Bronchial epithelial cell (primary cell): ENCODE measurements at places on chromosomes 16 and 17.

DNA sequence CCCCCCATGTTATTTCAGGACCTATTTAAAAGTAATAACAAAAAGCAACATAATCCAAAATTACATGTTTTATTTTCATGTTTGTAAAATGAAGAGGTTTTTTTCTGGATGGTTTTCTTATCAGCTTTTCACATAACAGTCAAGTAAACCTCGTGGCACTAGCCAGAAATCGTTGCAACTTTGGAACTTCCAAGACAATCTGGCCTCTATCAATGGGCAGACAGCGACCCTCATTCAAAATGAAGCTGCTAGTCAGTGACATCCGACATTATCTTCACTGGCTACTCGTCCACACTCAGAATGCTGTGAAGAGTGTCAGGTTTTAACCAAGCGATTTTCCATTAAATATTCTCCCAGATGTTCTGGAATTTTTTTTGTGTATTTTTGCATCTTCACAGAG is 22.7 kb downstream of the ZNF652 start:
- no peak for DNase-seq

DNA sequence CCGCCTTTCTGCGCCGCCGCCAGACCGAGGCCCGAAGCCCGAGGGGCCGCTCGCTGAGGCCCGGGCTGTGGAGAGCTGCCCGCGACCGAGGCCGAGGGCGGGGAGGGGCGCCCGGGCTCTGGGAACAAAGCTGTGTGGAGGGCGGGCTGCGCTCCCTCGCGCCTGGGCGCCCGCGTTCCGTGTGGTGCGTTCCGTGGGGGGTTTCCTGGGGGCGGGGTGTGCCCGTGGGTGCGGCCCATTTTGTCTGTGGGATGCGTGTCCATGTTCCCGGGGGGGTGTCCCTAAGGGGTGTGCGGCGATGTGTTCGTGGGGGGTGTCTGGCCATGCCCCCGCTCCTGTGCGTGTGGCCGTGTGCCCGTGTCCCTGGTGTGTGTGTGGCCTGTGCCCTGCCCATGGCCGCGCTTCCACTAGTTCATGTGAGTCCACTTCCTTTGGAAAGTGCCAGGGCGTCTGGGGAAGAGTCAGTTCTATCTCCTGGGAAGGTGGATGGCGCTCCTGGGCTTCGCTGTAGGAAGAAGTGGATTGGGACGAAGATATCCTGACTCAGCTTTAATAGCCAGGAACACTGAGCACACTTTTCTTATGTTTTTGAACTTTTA is 520 bp downstream of the JPT2 start:
- DNase-seq, result peak; percentile 45

DNA sequence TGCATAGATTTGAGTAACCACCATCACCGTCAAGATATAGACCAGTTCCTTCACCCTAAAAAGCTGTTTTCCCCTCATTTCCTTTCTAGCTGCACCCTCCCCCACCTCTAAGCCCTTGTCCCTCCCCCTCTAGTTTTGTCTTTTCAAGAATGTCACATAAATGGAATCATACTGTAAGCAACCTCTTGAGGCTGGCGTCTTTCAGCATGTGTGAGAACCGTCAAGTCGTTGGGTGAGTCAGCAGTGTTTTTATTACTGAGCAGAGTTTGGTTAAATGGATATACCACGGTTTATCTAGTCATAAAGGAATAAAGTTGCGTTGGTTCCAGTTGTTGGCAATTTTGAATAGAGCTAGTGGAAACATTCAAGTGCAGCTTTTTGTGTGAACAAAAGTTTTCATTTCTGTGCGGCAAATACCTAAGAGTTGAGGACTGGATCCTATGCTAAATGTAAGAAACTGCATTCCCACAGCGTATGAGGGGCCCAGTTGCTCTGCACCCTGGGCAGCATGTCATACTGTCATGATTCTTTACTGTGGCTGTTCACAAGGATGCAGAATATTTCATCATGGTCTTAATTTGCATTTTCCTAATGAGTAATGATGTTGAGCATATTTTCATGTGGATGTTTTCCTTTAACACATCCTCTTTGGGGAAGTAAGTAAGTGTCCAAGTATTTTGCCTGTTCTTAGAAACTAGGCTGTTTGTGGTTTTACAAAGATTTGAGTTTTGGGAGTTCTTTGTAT is 264.3 kb downstream of the CPPED1 start:
- DNase-seq, result peak; percentile 30

DNA sequence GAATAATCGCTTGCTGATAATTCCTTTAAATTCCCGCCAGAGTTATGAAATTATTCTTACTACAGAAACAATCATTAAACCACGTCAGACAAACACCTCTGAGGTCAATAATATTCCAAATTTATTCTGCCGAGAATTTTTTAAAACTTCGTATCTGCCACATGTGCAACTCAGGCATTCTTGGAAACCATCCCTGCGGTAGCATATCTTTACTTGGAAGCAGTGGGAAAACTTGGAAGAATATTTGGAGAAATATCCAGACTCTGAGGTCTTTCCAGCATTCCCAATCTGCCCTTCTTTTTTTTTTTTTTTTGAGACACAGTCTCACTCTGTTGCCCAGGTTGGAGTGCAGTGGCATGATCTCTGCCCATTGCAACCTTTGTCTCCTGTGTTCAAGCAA is 2.0 kb upstream of the CCL11 start:
- no peak for DNase-seq

DNA sequence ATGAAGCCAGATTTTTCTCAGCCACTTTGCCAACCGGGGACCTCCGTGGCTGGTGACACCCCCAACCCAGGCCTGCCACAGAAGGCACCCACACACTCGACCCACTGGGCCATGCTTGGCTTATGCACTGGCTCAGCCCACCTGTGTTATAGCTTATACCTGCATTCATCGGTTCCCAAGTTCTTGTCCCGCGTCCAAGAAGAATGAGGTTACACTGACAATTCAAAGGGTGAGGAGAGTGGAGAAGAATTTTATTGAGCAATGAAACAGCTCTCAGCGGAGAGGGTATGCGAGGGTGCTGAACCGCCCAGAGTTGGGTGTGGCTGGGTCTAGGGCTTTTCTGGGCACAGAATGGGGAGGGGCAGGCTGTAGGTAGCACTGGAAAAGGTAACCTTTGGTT is 22.2 kb upstream of the CDH15 start:
- DNase-seq, result no peak

DNA sequence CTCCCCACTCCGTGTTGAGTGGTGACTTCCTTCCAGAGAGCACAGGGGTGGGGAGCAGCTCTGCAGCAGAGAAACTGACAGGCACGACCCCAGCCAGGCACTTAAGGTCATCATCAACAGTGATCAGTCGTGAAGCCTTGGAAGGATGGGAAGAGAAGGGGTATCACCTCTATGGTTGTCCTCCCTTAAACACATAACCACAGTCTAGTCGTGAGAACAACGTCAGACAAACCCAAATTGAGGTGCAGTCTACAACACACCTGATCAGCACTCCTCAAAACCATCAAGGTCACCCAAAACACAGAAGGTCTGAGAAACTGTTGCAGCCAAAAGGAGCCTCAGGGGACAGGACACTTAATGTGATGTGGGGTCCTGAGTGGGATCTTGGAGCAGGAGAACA is 68.3 kb downstream of the MPRIP start:
- DNase-seq, result no peak

- DNase-seq, result no peak
Observed at GRCh38 chr17:77323413-77324171, 182.8 kb downstream of the SEC14L1 start.

DNA sequence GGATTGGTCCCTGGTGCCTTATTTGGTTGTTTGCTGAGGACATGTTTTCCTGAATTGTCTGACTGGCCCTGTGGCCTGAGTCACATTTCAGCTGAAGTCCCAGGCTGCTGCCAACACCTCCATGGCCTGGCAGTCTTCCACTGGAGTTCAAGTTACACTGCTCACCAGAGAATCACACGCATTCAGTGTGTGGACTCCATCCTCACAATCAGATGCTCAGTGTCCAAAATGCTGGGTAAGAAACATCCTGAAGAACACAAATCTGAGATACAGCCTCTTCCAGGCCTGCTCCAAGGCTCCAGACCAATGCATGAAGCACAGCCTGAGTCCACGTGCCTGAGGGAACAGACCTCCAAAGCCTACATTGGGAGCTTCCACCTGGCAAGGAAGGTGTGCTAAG is 19.2 kb downstream of the CD300LB start:
- no peak for DNase-seq

- DNase-seq, result no peak
Observed at GRCh38 chr16:13829697-13830299, 90.2 kb upstream of the ERCC4 start.

DNA sequence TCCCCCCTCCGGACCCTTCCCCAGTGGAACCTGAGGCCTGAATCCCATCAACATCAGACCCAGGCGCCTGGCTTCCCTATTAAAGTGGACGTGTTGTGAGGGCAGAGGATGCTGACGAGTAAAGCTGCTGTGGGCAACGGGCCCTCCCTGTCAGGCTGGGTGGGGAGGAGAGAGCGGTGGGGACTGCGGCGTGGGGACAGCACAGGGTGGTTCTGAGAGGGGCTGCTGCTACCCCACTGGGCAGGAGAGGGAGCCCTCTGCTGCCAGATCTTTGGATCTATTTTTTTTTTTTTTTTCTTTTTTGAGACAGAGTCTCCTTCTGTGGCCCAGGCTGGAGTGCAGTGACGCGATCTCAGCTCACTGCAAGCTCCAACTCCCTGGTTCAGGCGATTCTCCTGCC is 5.9 kb downstream of the CA5A start:
- DNase-seq, result no peak
